ENCODE measurements at places on chromosomes 5 and 9. TPM values are rescaled to one million over a fixed set of nuclear protein-coding genes. Genes with fewer than 3 reads are reported as not detected.

DNA sequence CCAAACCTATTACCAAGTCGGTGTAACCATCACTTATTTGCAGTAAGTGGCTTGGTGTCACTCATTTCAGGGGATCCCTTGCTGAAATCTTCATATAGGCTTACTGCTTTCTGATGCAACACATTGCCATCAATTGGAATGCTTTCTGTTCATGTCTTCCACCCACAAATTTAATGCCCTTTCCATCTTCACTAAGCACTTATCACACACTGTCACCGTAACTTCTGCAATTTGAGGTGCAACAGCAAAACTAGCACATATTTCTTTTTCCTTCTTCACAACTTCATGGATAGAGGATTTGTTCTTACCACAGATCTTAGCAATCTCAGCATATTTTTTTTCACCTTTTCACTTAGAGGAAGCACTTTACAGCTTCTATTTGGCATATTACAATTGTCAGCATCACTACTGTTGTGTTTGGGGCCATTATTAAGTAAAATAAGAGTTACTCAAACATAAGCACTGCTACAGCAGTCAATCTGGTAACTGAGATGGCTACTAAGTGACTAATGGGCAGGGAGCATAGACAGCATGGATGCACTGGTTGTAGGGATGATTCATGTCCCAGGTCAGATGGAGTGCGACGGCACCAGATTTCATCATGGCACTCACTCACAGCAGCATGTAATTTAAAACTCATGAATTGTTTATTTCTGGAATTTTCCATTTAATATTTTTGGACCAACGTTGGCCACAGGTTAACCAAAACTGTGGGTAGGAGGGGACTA is 70.1 kb downstream of the PIP5K1B start:
- no peak for DNase-seq

DNA sequence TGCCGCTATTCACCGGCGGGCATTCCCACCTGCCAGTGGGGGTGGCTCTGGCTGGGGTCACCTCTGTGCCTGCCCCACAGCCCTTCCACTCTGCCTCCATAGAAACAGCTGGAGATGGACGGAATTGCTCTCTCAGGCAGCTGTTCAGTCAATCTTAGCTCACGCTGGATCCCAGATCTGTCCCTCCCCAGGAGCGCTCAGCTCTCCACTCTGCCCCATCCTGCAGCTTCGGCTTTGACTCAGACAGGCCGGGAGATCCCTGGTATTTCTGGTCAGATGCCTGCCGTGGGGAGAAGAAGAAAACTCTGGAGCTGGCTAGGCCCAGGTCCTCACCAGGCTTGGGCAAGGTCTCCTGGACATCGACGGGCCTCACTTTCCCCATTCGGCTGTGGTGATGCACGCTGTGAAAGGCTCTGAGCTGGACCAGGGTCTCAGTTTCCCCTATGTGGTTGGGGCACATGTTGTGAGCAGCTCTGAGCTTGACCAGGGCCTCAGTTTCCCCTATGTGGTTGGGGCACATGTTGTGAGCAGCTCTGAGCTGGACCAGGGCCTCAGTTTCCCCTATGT is 7.6 kb upstream of the SLC9A3 start:
- DNase-seq, result no peak

- DNase-seq, result peak; percentile 10
Measured at GRCh38 chr5:6026766-6027406, 351.5 kb downstream of the MED10 start.

DNA sequence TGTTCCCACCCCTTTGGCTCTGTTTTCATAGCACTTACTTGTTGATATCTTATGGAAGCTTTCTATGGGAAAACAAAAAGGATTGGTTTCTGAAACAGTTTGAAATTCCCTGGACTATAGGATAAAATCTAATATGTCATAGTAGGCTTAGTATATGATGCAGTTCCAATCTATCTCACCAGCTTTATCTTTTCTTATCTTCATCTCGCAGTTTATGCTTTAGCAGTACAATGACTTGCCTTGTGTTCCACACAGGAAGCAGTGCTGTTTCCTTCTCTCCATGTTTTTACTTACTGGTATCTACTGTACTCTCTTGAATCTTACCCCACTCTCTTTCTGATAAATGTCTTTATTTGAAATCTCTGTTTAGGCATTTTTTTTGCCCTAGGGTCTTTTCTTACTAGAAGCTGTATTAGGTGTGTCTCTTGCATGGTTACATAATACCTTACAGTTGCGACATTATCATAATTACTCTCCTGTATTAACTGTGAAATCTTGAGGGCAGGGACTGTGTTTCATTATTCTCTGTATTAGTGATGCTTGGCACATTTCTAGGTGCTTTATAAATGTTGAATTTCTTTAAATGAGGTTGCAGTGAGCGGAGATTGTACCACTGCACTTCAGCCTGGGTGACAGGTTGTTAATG is 76.3 kb downstream of the FOCAD start:
- DNase-seq, result no peak

The PTBP3 gene
- 201 TPM for total RNA-seq

- DNase-seq, result no peak
Measured at GRCh38 chr9:17075758-17076485, 58.9 kb upstream of the CNTLN start.

The PTGER4 gene
- 27.3 TPM for total RNA-seq

GRCh38 chr9:87674565-87675299 is 51.2 kb upstream of the CTSL start:
- no peak for DNase-seq

DNA sequence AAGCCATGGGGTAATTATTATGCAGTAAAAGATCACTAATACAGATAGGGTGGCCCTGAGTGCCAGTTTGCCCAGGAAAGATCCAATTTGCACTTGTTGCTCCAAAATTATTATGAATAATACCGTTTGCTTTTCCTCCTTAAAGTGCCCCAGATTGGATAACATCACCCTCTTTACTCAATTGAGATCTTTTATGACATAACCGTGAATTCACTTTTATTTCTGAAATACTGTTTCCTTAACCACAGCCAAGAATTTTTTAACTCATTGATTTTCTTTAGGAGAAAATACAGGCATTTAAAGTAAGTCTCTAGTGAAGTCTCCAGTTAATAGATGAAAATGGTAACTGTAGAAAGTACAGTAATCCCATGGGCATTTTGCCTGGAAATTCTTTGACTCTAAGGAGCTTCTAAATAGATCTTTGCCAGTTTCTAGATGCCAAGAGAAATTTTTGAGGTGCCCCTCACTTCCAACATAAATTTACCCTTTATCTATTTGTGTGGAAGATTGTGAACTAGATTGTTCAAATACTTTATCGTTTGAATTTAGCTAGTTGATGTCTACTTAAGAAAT is 99.2 kb downstream of the UHRF2 start:
- DNase-seq, result no peak

DNA sequence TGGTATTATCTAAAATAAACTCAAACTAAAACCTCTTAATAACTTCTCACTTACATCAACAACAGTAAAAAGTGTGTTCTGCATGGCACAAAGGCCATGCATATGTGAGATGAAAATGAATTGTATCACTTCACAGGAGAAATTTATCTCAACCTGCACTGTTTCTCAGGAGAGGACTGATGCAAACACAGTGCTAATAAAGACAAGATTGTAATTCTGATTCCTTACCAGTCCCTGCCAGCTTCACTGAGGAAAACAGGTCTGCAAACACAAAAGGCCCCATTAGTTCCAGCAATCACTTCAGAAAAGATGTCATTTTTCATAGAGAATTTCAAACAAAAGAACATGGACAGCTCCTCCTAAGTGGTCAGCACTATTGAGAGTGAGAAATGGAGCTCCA is 117.3 kb upstream of the PDE4D start:
- no peak for DNase-seq

The TAF11L5 gene
- total RNA-seq, result not detected

GRCh38 chr5:32314658-32315057 is 1.9 kb upstream of the MTMR12 start:
- DNase-seq, result no peak

DNA sequence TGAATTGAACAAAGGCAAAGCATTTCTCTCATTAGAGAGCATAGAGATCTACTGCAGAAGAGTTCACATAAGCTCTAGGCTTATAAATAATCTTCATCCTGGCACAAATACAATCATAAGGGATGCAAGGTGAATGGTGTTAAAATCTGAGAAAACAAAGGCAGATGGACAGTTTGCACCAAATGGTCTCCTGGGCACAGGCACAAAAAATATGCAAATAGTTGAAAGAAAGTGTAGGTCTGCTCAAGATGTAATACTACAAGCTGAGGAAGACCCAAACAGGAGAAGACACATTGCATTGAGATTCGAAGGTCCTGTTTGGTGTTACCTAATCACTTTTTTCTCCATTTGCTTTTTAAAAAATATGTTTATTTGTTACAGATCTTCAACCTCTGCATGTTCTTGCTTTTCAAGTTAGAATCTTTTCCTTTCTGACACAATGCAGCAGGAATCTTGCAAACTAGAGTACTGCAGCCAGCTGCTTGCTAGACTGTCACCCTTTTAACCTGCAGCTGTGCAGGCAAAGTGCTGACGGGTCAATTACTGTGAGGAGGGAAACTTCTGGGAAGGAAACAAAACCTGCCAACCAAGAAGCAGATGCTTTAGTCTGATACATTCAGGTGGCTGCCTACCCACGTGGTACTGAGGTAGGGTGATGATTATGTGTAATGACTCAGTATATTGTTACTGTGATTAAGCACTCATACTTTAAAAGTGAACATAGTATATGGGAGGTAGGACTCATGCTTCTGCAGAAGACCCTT is 1048.6 kb upstream of the SEMA6A start:
- DNase-seq, result no peak

The BARX1 gene
- total RNA-seq, result not detected

- peak; percentile 88 for DNase-seq
Measured at GRCh38 chr5:81825237-81825636, 74.3 kb upstream of the SSBP2 start.

- no peak for DNase-seq
Measured at GRCh38 chr9:87276327-87276841, 221.3 kb upstream of the DAPK1 start.

The AP3B1 gene
- total RNA-seq, result 31.1 TPM

DNA sequence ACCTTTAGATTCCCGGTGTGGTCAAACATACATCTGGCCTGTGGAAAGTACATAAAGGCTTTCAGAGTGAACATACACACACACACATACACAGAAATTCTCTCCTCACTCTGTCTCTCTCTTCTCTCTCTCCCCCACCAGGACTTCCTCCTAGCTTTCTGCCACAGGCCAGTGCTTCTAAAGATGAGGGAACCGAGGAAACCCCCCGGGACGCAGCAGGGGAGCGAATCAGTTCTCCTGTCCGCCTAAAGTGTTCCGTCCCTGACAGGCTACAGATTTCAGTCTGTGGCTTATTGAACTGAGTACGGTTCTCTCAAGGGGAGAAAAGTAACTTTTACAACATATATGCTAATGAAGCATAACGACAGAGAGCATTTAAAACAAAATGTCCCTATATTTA is 75.8 kb downstream of the MED27 start:
- no peak for DNase-seq

GRCh38 chr5:173660481-173661280 is 44.2 kb upstream of the BOD1 start:
- no peak for DNase-seq

DNA sequence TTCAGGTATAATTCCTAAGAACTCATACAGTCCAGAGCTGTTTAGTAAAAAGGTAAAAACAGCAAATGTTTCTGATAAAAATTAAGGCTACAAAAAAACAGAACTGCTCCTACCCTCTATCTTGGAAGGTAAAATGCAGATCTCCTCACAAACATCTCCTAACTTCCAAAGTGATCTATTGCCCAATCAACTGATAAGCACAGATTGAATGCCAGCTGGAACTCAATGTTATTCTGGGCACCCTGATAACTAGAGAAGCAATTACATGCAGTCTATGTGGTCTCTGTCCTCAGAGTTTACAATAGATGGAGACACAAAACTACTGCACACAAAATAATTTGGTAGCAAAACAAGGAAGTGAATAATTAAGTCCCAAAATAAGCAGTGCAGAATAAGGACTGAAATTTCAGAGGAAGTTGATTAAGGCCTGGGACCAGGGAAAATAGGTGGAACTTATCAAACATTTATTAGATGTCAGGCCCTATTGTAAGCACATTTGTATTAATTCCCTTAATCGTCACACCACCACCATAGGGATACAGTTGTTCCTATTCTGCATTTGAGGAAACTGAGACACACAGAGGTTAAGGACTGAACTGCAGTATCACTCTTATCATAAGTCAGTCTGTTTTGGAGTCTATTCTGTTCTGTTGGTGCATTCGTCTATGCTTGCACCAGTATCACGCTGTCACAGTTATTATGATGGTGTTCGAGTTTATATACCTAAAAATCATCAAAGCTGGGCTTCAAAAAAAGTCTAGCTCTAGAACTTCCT is 102.2 kb upstream of the TARS1 start:
- no peak for DNase-seq

The SNCAIP gene
- total RNA-seq, result 0.88 TPM

- DNase-seq, result no peak
Measured at GRCh38 chr9:126499005-126499910, 114.5 kb upstream of the LMX1B start.

DNA sequence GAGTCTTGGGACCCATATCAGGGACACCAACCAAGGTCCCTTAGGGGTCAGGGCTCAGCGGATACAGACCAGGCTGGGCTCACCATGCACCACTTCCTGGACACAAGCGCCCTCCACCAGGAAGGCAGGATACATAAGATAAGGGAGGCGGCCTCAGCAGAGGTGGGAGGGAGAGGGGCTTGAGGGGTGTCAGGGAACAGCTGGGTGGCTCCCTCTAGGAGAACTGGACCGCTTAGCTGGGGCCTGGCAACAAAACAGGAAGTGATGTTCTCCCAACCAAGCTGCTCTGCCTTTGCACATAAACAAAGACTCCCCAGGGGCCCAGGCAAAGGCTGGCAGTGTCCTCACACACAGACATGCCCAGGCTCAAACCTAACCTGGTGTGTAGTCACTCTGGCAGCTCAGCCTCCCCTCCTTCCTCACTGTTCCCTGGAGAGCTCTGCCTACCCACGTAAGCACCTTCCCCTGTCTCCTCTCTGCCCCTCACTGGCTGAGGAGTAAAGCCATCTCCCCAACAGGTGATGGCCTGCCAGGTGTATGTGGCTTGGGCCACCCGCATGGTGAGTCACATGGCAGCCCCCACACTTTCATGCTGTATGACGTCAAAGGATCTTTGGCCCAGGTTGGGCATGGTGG is 5.8 kb upstream of the BICD2 start:
- peak; percentile 80 for DNase-seq

The MCC gene
- total RNA-seq, result 73.5 TPM

The AGXT2 gene
- not detected for total RNA-seq

The LHFPL2 gene
- 7.3 TPM for total RNA-seq

The INSL6 gene
- total RNA-seq, result not detected

The TUSC1 gene
- total RNA-seq, result 28.0 TPM

GRCh38 chr5:6446626-6447309 is 1.9 kb upstream of the UBE2QL1 start:
- no peak for DNase-seq

DNA sequence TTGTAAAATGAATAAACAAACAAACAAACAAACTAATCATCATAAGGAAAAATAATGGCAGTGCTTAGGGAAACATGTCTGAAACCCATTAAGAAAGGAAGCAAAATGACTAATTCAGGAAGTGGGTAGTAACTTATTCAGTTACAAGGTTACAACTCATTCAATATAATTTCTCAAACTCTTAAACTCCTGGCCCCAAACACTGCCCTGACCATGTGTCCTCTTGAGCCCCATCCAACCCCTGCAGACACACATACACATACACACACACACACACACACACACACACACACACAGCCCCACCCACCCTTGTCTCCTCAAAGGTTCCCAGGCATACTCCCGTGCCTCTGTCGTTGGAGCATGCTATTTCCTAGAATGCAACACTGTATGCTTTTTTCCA is 193.9 kb downstream of the SEC61B start:
- no peak for DNase-seq

- DNase-seq, result no peak
Measured at GRCh38 chr5:443239-444151, 519 bp downstream of the EXOC3 start.

- peak; percentile 6 for DNase-seq
Measured at GRCh38 chr5:172505403-172505759, 51.1 kb upstream of the SH3PXD2B start.

Measured in lower leg skin (tissue), 4 donors.